ENCODE measurements at places on chromosomes 4 and X. TPM values are rescaled to one million over a fixed set of nuclear protein-coding genes. Genes with fewer than 3 reads are reported as not detected.

The TIMM17B gene
- 33.7 TPM for polyA plus RNA-seq

The SPOCK3 gene
- 10.2 TPM for polyA plus RNA-seq

The MAGEC3 gene
- not detected for polyA plus RNA-seq

The ADH6 gene
- 19.0 TPM for polyA plus RNA-seq

The GNL3L gene
- 19.8 TPM for polyA plus RNA-seq

The TEX13D gene
- not detected for polyA plus RNA-seq

The S100G gene
- not detected for polyA plus RNA-seq

The CAPN6 gene
- 25.7 TPM for polyA plus RNA-seq

The SSX1 gene
- not detected for polyA plus RNA-seq

- no peak for DNase-seq
Measured at GRCh38 chr4:109708990-109709389, 5.7 kb upstream of the CASP6 start.

GRCh38 chrX:23668335-23668734 lies 1.0 kb downstream of the PRDX4 start:
- DNase-seq = no peak

DNA sequence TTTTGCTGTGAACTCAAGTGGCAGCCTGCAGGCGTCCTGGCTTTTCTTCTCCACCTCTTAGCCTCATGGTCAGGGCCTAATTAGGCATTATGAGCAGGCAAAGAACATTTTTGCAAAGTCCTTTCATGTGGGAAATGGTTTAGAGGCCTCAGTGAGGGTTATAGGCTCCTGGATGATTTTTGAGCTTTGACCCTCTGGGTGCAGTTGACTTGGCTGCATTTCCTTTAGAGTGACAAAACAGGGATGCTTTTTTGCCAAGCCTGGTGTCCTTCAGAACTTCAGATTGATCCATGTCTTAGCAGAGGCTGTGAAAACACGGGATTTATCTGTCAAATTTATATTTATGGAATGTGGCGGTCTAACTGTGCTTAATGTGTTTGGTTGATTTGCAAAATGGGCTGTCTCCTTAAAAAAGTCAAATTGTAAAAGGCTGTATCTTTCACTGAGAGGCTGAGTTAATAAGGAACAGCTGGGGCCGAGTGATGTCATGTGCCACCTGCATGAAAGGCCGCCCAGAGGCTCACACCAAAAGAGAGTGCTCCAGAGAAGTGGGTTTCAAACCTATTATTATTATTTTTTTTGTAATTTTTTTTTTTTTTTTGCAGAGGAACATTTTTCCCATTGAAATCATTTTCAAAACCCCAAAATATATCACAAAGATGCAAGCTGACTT lies 192.2 kb upstream of the ARX start:
- DNase-seq = no peak

GRCh38 chr4:156390599-156391324 lies 437.1 kb upstream of the CTSO start:
- no peak for DNase-seq

DNA sequence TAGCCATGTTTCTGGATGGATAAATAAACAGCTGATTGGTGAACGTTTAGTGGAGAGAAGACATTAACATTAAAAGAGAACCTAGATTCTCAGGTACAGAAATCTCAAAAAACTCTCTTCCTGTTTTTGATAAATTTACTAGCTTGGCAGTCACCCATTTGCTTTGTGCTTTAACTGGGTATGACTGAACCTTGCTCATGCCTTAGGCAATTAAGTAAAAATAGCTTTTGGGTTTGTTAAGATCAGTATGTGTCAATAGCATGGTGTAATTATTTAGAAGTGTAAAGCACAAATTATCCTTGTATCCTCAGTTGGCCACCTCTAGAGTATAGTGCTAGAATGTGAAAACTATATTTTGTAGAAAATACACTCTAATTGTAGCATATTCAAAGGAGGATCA lies 200.0 kb downstream of the CFAP299 start:
- DNase-seq = no peak

- DNase-seq = no peak
Measured at GRCh38 chrX:32673193-32673592, 538.2 kb downstream of the DMD start.

DNA sequence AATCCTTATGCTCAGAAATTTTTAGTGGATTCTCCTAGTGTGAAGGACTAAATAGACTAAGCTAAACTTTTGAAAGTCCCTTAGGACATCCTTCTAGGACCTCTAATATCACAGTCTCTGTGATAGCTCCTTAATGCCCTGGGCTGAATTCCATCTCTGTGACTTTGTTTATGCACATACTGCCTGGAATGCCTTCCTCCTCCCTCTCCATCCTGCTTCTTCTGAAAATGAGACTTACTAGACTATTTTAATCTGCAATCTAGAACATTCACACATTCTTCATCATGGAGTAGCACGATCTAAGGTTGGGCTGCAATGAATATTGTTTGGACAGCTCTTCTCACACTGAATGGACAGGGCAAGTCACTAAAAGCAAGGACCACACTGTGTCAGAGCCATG lies 65.0 kb upstream of the MSX1 start:
- DNase-seq = no peak

DNA sequence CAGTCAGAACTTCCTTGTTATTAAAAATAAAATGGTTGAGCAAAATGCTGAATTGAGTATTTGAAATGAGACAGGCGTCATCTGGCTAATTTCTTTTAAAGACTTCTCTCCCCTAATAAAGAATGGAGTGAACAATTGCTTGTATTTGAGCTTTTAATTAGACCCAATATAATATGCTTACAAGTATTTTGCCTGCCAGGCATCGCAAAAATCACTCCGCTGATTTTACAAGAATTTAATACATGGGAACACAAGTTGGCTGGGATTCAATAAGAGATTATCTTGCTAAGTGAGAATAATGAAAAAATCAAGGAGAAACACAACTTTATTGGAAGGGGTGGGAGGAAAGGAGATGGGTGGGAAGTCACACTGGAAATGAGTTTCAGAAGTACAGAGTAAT lies 52.3 kb downstream of the KLF3 start:
- no peak for DNase-seq

GRCh38 chrX:140104760-140105159 lies 139.4 kb upstream of the CXorf66 start:
- no peak for DNase-seq

GRCh38 chr4:161799710-161800109 lies 364.1 kb downstream of the FSTL5 start:
- no peak for DNase-seq

DNA sequence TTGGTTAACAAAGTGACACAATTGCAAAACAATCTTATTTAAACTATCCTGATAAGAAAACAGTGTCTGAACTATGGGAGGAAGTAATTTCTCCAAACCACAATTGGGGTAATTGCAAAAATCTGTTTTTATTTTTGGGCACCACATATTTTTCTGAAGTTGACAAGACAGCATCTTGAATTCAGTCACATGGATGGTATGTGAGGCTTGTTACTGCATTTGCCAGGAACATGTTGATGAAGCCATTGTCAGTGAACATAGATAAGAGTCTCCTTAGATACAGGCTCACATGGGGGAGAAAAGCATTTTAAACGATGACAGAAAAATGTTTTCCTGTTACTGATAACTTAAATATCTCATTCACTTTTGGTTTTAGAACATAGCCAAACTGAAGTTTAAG lies 5.5 kb upstream of the USP53 start:
- DNase-seq = no peak

DNA sequence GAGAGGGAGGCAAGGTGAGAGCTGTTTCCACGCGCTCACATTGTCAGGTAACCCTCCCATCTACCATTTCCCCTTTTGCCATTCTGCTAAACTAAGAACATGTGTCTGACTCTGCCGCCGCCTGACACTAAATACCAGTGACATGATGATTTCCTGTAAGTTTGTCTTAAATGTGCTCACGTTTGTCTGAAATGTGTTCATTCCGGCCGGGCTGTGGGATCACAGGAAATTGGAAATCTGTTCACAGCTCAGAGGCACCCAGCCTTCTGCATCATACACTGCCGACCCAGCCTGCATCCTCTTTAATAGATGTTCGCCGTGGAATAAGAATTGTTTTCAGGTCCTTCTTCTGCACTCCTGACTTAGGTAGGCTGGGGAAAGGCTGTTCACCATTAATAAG lies 336.2 kb upstream of the PPARGC1A start:
- DNase-seq = no peak

DNA sequence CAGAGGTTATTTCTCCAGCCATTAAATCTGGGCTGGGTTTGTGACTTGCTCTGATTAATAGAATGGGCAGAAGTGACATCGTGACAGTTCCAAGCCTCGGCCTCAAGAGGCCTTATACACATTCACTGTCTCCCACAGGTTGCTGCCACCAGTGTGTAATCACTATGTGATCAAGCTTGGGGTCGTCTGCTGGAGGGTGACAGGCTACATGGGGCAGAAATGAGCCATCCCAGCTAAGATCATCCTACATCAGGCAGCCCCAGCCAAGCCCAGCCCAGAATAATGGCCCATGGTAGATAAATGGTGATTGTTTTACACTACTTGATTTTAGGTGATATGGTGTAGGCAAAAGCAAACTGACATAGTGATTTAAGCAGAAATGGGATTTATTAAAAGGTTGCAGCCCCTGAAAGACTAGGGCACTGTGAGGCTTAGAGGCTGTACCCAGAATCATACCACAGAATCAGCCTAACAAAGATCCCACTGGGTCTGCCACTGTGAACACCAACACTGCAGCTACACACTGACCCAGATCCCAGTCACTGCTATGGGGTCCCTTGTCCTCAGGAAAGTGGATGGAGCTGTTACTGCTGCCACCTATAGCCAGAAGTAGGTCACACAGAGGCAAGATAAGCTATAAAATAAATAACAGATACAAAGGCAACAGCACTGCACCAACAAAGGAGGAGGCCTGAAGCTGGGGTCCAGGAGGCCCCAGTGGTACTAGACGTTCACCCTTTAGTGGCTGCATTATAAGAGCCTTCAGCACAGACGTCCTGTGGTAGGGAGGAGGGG lies 159.6 kb upstream of the RBPJ start:
- no peak for DNase-seq

DNA sequence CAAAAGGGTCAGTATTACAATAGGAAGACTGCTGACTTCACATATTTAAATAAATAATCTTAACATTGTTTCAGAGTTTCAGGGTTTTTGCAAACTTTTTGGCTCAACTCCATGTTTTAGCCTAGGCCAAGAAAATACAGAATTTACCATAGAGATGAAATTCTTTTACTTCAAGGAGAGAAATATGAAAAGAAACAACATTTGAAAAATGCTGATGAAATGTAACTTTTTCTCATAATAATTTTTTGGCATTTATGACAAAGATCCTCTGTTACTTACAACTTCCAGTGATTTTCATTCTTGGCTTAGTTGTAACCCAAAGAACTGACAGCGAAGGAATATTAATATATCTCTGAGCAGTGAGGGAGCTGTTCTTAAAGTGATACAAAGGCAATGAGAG lies 316.1 kb upstream of the EMCN start:
- DNase-seq = no peak

GRCh38 chrX:78979789-78980464 lies 34.7 kb downstream of the P2RY10 start:
- DNase-seq = no peak

DNA sequence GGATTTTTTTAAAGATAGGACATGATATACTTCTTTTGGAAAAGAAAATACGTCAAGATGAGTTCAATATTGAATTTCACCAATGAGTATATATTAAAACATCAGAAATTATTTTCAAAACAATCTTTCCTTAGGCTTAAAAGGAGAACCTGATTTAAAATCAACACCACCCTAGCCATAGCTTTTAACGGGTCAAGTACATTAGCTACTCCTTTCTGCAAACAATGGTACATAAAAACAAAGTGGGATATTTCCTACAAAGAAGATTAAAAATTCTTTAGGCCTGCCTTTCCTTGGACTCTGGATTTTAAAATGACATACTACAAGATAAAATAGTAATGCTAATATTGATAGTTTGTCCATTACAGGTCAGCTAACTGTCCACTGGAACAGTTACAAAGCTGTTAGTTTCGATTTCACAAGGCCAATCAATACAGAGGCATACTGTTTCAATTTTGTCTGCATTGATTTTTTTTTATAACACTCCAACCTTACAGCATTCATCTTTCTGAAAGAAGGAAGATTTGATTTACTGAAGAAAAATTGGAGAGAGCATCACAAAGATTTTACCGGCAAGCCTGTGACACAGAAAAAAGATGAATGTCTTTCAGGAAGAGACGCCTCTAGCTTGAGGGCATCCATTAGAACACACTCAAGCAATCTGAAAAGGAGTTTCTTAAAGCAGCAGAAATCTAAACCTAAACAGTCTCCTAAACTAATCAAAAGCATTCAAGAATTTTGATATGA lies 97.2 kb downstream of the MAB21L2 start:
- DNase-seq = no peak

DNA sequence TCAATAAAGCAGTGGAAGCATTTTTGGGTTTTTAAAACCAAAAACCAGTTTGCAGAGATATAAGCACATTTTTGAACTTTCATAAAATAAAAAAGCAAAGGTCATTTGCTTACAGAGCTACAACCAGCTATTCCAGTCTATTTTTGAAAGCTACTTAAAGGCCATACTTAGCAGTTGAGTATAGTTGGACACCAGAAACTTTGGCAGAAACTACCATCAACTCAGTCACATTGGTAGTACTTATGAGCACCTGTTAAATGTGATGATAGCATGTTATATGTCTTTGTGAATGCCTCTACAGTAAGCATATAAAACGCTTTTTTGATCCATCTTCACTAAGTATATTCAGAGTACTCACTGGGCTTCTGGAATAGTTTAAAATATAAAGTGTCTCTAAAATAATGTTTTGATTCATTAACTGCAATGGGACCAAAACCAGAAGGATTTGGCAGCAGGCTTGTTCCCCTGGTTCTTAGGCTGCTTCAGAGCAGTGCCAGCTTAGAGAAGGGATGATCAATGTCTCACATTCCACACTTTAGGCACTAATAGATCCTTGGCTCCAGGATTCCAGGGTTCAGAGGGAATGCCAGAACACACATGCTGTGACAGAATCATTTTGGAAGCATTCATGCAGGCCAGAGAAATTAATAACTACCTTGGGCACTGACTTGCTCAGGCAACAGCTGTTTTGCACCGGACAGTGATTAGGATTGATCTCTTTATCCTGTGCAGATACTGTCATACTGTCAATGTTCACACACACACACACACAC lies 103.9 kb downstream of the IQCM start:
- no peak for DNase-seq

GRCh38 chr4:122082661-122083060 lies 69.5 kb upstream of the BLTP1 start:
- no peak for DNase-seq

DNA sequence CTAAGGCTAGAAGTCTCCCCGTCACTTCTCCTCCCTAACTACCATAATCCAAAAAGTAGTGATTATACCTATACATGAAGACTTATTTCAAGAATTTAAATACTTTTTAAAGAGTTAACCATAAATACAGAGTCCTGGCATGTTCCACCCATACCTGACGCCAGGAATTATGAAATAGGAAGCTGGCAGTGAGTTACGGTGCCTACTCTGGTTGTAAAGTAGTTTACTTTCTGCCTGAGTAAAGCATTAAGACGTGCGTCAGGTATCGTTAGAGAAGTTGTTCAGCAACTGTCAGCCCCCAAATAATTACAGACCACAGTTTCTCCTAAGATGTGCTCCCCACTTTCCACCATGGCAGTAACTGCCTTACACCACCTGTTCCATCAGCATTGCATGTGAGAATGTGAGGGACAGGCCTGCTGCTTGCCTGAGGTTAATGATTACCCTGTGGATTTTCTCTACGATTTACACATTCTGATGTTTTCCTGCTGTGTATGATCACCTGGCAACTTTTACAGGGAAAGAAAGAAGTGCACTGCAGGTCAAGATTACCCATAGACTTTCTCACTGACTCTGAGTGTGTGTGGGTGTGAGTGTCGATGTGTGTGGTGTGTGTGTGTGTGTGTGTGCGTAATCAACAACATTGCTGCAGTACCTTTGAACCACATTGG lies 92.3 kb upstream of the SLC7A11 start:
- DNase-seq = peak; percentile 43

- DNase-seq = no peak
Measured at GRCh38 chr4:115515366-115515765, 401.9 kb upstream of the NDST4 start.
